NCI-H524 (cell line): ENCODE measurements at places on chromosomes 12 and 14.

- DNase-seq, result no peak
Measured at GRCh38 chr12:116402163-116402939, 124.9 kb upstream of the MED13L start.

GRCh38 chr12:70772836-70773235 lies 135.6 kb upstream of the PTPRB start:
- no peak for DNase-seq

GRCh38 chr14:29548948-29549370 lies 378.7 kb downstream of the PRKD1 start:
- peak; percentile 88 for DNase-seq

DNA sequence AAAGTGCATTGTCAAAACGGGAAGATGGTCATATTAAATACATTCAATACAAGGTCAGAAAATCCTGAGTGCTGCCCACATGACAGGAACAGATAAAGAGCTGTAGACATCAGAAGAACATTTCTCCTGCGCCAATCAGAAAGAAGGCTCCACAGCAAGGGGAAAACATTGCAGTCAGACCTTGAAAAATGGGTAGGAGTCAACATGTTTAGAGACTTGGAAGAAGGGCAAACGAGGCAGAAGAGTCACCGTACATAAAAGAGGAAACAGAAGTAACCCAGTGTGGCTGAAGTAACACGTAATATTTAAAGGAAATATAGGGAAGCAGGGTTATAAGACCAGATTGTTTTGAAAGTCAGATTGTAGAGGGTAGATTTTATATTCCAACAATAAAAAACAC lies 11.9 kb downstream of the SPPL3 start:
- no peak for DNase-seq

DNA sequence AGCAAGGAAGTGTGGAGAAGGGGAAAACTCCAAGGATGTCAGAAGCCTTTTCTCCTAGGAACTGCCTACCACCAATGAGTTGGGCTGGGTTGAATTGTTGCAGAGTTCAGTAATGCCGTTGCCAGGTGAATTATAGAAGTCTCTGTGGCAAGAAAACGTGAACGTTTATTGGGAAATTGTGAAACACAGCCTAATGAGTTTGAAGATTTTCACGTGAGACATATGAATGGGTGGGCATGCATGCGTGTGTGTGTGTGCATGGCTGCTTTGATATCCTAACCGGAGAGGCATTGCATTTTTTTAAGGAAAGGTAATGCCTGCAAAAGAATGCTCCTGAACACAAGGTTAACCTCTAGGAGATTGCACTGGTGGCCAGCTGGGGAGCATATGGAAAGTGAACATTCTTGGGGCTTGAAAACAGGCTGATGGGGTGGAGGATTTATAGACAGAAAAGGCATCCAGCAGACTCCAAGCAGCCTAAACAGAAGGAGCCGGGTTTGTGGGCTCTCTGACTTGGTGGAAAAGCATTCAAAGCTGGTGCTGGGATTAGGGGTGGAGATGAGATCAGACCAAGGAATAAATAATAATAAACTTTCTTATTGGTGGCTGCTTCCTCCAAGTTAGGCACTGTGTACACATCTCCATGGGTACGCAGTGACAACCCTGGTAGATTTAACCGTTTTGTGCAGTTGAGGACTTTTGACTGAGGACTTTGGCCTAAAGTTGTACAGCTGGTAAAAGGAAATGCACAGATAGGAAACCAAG lies 67.8 kb downstream of the NTF3 start:
- no peak for DNase-seq

DNA sequence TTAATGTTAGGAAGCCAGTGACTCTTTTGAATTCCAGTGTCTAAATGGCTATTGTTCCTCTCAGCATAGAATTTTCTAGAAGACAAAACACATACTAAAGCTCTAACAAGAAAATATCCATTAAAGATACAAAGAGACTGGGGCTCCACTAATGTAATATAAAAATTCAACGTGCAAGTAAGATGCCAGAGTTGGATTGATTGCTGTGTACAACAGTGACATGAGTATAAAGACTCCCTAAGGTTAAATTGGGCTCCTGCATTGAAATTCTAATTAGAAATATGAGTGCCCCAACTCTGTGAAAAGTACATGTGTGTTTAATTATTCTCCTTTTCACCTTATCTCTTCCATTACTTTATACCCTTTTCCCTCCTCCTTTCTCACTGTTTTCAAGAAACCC lies 253.6 kb upstream of the G2E3 start:
- no peak for DNase-seq

DNA sequence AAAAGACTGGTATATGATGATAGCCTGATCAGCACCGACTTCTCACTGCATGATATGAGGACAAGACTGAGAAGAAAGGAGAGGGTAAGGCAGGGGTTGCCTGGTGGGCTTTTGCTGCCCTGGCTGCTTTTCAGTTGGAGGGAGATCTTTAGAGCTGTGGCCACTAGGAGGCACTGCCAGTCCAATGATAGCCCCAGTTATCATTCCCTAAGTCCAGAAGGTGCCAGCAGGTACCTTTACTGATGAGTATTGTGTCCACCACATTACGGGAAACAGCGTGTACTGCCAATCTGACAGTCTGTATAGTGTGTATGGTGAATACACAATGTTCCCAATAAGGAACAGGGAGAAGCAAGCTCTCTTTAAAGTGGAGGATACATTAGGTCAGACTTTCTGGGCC lies 55.8 kb upstream of the CCDC175 start:
- DNase-seq, result peak; percentile 55

DNA sequence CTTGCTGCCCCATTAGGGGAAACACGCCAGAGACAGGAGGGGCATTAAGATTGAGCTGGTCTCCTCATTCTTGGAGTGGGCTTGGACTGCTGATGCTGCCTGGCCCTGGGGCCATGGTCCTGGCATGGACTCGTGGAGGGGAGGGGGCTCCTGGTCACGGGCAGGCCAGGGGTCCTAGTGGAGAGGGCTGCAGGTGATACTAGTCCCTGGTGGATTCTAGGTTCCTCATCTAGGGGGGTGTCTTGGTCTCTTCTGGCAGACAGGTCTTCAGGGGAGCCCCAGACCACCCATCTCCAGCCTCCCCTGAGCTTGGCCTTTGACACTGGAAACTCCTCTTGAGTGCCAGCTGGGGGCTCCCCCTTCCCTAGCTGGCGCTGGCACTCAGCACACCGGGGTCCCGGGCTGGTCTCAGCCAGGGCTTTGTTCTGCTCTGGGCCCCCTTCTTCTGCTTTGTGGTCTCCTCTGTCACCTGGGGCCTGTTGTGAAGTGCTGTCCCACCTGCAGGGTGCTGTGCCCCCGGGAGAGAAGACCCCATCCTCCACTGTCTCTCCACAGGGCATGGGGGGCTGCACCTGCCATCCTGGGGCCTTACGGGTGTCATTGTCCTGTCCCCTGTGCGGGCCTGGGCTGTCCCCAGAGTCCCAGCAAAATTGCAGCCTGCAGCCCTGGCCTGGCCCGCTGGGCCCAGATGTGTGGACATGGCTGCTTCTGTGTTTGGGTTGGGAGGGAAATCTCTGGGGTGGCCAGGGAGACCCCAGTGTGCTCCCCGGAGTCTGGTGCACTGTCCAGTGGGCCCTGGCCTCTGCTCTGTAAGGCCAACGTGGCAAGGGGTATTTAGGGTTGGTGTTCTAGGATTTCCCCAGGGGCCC lies 2.3 kb downstream of the KIF26A start:
- DNase-seq, result no peak

DNA sequence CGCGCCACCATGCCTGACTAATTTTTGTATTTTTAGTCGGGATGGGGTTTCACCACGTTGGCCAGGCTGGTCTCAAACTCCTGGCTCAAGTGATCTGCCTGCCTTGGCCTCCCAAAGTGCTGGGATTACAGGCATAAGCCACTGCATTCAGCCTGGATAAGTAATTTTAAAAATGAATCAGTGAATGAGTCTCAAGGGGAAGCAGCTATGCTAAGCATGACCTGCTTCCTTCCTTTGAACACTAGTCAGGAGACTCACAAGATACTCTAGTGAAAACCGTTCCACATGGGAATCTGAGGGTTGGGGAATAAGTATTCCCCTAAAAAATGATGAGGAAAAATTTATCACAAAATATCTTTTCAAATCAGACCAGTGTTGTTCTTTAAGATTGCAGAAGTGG lies 10.7 kb upstream of the FAM234B start:
- DNase-seq, result no peak

DNA sequence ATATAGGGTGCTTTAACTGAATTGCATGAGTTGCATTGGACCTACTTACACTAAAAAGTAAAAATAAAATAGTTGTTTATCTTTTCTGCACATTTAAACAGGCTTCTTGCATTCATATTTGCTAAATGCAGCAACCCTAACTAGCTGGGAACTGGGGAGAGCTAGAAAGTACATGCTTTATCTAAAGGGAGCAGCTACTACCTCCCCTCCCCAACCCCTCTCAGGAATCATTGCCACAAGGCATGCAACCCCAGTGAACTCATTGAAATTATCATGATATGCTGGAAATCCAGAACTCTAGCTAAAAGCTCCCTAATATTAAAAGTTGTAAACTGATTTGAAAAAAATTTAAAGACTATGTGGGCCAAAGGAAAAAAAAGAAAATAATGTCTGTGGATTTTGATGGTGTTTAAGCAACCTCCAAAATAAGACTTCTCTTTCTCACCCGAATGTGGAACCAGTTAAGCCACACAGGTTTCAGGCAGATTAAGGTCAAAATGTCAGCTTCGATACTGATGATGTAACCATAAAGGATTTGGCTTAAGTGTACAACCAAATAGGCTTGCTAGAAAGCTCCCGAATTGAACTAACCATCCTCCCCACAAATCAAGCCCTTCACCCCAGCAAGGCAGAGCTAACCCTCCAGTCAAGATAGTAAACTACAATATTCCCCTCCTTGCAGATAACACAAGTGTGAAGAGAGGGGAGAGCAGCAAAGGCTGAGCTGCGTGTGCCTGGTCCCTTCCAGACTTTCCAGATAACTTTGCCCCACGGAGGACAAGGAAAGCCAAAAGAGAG lies 13.8 kb upstream of the POC1B start:
- DNase-seq, result no peak

- peak; percentile 32 for DNase-seq
Measured at GRCh38 chr12:50825372-50825838, 17.3 kb upstream of the TMPRSS12 start.

DNA sequence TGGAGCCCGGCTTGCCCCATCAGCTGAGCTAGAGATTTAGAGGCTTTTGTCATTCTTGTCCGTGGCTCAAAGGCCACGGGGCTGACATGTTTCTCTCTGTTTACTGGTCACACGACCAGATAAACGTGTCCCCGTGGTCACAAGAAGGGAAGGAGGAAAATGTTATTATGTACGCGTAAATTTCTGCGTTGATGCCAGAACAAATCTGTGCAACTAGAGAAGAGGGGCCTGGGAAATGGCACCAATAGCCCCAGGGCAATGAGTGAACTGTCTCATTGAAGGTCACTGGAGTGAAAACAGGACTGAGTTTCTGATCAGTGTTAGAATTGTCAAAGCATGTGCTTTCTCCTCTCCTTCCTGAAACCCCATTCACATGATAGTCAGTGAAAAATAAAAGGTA lies 25.3 kb downstream of the OAS2 start:
- no peak for DNase-seq

DNA sequence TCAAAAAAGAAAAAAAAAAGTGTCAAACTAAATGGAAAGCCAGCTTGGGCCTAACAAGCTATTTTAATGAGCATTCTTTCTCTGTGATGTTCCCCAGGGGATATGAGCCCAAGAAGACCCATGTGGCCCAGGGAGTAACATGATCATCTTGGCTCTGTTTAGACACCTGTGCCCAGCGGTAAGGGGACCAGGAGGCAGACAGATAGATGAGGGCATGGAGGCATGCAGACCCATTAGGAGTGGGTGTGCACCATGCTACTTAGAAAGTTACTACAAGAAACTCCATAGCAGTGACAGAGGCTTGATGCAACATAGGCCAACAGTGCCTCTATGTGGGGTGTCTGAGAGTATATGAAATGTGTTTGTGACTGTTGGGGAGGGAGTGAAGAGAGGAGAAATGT lies 3.1 kb upstream of the CREBL2 start:
- peak; percentile 55 for DNase-seq

DNA sequence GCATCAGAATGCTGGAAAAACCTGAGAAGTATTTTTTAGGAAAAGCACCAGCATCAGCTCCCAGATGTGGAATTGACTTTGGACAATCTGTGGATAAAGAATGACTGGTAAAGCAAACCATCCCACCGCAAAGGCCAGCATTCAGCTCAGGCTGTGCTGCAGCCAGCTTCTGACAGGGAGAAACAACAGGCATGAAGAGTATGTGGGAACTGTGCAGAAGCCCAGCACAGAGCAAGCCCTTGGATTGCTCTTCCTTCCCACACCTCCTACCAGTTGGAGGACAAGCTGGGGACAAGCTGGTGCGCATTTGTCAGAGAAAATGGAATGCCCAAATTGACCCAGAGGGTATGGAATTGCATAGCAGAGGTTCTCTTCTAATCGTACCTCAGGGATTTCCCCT lies 228.1 kb downstream of the ANO2 start:
- no peak for DNase-seq

DNA sequence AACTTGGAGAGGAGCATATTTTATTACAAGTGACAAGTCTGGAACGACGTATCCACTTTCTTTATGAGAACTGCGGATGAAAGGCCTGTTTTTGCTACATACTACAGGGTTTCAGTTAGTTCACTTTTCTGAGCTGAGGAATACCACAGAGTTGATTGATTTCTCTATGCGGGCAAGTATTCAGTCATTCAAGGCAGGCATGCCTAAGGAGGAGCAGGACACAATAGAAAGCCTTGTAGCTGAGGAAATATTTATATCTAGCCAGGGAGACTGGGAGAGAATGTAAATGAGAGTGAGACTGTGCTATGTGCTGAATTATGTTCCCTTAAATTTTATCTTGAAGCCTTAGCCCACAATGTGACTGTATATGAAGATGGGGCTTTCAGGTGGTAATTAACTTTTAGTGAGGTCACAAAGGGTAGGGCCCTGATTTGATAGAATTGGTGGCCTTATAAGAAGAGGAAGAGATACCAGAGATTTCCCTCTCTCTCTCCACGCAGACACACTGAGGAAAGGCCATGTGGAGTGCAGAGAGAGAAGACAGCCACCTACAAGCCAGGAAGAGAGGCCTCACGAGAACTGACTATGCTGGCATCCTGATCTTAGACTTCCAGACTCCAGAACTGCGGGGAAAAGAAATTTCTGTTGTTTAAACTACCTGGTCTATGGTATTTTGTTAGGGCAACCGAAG lies 459.0 kb upstream of the ATP2B1 start:
- no peak for DNase-seq

GRCh38 chr14:69924201-69924600 lies 45.0 kb downstream of the SMOC1 start:
- DNase-seq, result peak; percentile 71

DNA sequence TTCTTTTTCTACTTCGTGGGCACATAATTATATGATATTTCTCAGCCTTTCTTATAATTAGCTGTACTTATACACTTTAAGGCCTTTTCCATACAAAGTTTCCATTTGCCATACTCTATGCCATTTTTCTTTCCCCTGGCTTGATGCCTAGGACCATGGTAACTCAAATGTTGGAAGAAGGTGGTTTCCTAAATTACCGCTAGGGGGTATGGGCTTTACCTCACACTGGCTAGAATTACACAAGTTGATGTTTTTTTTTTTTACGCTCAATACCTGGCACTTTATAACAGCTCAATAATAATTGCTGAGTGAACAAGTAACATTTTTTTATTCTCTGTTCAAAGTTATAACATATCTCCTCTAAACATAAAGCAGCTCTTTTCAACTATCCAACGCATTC lies 306.8 kb upstream of the LRFN5 start:
- DNase-seq, result no peak
